ENCODE measurements at places on chromosomes 1 and 21.

DNA sequence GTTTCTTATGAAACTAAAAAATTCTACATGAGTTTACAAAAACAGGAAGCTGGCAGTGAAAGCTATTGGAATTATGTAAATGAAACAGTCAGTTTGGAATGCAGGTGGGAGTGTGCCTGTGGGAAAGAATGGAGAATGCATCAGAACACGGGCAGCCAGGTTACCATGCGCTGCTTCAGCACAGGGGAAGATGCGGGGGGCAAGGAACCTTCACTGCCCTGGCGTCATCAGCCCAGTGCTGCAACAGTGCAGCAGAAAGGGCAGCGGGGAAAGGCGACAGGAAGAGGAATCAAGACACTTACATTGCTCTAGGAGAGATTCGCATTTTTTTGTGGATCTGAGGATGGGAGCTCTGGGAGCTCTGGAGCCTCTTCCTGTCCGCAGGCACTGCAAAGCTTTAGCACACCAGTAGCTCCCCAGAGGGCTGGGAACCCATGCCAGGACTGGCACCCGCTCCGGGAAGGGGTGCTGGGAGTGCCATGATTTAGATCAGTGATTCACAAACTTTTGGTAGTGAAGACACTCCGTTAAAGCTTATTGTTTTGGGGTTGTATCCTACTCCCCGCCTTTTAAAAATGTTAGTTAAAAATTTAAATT lies 64.1 kb upstream of the WDR26 start:
- no peak for DNase-seq

- DNase-seq, result no peak
Measured at GRCh38 chr1:41048540-41048939, 27.0 kb upstream of the SLFNL1 start.

DNA sequence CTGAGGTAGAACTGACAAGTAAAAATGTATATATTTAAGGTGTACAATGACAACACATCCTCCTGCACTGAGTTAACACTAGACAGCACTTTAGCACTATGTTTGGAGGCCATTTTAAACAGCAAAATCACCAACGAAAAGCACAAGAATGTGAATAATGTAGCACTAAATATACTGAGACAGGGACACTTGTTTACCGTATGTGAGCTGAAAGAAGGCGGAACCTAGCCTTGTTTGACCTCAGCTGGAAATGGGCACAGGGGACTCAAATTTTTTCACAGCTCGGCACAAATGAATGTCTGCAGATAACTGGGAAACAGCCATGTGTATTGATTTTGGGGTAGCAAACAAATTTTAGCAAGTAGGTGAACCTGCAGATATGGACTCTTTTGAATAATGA lies 18.0 kb upstream of the ATG4C start:
- DNase-seq, result no peak

- DNase-seq, result no peak
Measured at GRCh38 chr1:228013935-228014930, 7.4 kb downstream of the WNT3A start.

DNA sequence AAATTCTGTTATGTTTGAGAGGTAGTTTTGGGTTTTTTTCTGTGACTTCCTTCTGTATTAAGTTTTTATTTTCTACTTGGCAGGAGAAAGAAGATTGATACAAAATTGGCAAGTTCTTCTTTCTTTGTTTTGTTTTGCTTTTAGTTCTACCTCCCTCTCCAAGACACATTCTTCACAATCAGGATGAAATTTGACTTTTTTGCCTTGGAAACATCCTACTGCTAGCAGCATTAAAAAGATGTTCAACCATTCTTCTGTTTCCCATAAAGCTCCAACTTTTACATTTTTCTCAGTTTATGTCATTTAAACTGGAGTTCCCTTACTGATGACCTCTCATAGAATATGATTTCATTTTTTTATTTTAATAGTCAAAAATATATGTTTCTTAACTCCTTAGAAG lies 234.8 kb downstream of the NCAM2 start:
- DNase-seq, result no peak

DNA sequence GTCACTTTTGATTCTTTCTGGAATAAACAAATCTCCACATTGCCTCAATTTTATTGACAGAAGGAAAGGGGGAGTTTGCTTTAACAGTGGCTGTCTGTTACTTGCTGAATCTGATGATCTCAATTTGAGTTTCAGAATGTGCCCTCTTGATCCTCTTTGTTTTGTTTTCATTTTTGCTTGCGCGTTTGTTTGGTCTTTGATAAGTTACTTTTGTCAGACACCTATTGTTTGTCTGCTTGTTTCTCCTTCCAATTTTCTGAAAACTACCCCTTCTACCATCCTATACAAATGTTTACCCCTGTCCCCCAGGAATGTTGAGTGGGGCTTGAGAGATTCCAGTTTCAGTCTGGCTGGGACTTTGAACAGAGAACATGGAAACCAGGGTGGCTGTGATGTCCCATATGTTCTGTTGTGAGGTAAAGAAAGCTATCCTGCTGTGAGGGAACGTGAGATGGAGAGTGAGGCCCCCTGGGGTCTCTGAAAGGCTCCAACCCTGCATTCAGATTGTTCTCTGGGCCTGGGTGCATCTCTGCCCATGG lies 11.8 kb upstream of the XCL2 start:
- no peak for DNase-seq

- DNase-seq, result no peak
Measured at GRCh38 chr1:110265186-110265585, 55.1 kb downstream of the KCNC4 start.

DNA sequence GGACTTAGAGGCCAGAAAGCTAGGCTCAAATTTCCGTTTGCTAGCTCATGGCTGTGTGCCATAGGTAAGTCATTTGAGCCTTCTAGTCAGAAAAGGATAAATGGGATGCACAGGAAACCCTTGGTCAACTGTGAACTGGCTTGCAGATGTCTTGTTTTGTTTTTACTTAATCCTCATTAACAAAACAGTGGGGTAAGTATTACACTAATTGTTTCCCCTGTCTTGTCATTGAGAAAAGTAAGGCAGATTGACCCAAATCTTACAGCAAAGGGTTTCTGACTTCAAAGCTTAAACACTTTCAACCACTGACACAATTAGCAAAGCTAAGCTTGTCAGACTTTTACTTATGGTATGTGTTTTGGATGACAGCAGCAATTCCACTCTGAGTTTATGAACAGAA lies 291.3 kb downstream of the NTNG1 start:
- no peak for DNase-seq

DNA sequence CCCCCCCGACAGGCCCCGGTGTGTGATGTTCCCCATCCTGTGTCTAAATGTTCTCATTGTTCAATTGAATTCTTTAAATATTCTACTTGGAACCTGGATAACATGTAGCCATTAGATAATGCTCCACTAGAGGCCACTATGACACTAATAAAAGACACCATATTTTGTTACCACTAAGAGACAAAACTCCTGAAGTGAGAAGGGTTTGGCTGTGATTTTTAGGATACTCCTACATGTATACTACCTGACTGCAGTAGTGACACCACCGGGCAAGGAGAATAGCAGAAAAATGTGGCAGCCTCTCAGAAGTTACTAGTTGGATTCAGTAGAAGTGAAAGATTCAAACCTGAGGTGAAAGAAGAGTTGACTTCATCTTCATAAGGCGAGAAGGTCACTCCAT lies 36.0 kb downstream of the F5 start:
- DNase-seq, result no peak

- no peak for DNase-seq
Measured at GRCh38 chr1:184457500-184457899, 70.7 kb downstream of the C1orf21 start.

GRCh38 chr1:31855038-31855845 lies 39.4 kb upstream of the SPOCD1 start:
- DNase-seq, result no peak

DNA sequence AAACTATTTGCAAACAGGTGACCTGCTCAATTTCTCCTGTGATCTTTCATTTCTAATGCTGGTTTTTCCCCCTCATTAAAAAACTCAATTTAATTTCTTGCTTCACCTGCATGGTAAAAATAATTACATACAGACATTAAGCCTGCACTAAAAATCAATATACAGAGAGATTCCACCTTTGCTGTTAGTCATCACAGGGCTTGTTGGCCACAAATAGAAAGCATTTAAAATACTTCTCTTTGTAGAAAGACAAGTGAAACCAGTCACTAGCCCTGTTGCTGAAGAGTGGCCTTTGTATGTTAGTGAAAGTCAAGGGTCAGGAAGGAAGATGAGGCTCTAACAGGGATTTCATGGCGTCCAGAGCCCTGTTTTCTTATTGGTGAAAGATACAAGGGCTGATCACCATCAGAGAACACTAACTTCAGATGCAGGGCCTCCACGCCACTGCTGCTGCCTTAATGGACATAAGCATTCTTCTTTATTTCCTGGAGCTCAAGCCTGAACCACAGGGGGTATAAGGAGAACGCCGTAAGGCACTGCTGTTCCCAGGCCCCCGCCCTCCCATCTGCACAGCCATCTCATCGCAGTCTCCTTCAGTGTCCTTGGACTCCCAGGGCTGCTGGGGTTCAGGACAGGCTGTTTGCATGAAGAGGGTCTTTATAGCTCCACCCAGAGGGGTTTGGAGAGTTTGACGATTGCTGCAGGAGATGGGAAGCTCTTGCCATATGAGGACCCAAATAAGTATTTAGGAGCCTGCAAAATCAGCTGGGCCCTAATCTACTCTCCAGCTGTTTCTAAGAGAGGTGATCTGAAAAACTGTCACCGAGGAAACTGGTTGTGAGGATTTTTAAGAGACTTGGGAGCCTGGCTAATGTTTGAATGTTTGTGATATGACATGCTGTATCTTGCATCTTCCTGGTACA lies 117.3 kb upstream of the IRF2BP2 start:
- DNase-seq, result no peak

DNA sequence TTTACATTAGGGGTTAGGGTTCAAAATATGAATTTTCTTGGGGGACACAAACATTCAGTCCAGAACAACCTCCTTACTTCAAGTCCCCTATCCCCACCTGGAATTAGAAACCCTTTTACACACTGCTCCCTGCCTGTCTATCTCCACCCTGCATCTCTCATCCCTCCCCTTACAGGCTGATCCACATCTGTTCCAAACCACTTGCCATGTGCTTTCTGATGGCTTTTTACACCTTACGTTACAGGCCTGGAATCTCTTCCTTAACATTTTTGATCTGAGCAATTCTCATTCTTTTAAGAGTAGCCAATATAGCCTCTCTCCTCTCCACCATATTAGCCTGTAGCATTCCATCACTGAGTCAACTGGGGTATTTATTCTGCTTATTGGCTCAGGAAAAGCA lies 122.0 kb downstream of the PTBP2 start:
- no peak for DNase-seq

- DNase-seq, result no peak
Measured at GRCh38 chr1:203304391-203304918, 864 bp upstream of the BTG2 start.

- no peak for DNase-seq
Measured at GRCh38 chr1:10639775-10640578, 156.5 kb downstream of the CASZ1 start.

- DNase-seq, result peak; percentile 67
Measured at GRCh38 chr1:206001476-206001888, 1.7 kb downstream of the RAB7B start.

DNA sequence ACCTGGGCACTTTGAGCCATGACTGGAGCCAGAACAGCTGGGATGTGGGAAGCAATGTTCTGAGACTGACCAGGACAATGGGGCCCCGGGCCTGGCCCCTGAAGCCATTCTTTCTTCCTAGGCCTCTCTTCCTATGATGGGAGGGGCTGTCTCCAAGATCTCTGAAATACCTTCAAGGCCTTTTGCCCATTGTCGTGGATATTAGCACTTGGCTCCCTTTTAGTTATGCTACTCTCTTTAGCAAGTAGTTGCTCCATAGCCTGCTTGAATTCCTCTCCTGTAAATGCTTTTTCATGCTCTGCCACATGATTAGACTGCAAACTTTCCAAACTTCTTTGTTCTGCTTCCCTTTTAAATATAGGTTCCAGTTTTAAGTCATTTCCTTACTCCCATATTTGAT lies 262.9 kb upstream of the CACYBP start:
- no peak for DNase-seq

GRCh38 chr1:156090840-156091188 lies 8.5 kb upstream of the MEX3A start:
- DNase-seq, result peak; percentile 91

GRCh38 chr1:107531065-107531908 lies 390.4 kb downstream of the NTNG1 start:
- DNase-seq, result no peak

DNA sequence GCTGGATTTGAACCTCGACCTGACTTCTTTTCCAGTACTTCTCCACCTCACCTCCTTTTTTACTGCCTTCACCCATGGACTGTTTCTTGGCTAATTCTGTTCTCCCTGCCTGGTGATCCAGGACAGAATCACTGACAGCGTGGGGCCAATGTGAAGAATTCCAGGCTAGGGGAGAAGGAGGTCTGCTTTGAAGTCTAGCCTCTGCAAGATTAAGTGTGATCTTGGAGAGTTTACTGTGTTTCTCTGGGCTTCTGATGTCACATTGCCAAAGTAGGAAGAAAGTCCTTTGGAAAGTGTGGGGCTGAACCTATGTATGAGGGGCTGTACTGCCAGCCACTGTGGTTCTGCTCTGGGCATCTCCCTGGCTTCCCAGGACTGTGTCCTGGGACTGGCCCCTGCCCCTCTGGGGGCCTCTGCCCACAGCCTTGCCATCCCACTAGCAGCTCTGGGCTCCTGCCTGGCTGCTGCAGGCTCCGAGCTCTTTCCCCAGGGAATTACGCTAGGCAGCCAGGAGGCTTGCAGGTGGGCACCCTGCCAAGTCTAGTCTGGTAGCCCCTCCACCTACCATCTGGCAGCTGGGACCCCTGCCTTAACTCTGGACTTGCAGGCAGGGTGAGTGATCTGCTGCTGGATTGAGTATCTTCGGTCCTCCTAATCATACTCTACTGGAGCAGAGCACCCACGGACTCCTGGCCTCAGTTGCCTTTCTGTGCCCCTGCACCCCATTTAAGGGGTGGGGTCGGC lies 52.2 kb downstream of the YARS1 start:
- no peak for DNase-seq

DNA sequence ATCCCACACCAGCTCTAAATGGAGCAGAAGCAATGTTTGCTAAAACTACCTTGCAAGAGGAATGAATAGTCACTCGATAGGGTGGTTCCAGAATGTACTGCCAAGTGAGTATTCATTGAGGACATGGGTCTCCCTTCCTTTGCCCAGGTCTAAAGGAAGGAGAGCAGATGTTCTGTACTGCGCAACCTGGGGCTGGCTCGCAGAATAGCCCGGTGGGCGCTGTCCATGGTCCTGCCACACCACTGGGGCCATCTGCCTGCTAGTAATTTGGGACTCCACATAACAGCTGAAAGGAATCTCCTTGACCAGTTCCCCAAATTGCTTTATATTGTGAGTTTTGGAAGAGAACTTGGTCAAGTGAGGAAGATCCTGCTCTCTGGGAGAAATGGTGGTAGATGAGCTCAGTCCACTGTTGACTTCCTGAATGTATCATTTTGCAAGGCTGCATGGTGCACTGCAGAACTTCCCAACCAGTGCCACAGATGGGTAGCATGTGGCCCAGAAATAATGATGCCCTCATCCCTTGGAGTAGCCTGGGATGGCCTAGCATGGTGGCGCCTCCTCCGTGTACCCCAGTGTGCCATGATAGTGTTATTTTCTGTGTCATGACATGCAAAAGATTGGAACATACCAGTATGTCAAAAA lies 5.7 kb downstream of the SLC6A17 start:
- peak; percentile 31 for DNase-seq
